ENCODE measurements at places on chromosomes 4 and X.

DNA sequence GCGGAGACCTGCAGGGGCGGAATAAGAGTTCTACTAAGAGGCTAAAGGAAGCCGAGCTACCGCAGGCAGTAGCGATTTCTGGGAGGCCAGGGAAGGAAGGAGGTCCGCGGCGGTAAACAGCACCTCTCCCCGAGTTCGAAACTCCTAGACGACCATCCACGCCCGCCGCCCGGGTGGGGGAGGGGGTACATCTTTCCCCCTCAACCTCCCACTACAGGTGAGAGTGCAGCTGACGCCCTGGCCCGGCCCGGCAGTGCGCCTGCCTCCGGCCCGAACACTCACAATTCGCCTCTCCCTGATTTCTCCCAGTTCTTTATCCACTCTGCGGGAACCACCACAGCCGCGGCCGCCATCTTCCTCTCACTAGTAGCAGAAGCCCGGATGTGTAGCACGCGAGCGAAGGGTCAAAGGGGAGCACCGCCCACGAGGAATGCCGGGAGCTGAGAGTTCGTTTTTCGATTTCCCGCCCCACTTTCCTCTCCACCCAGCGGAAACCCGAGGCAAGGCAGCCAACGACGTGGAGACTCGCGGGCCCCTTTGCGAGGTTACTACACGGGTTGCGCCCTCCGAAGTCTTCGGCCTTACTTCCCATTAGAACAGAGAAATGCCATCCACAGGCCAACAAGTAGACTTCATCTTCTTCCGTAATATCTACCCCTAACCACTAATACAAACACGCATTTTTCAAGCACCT, at the start of gene THOC2:
THOC2 (minus strand) TSS at position 383 of the 694 bp plus-strand sequence; CDS start at position 353, 30 bp downstream.
- H3K36me3 ChIP-seq: no peaks in the 10 kb centered on the region
- H3K4me1 ChIP-seq: peaks cover 5% of the 10 kb centered on the region
- H3K4me3 ChIP-seq: peak within 1 kb of the TSS; percentile 78
- H3K27ac ChIP-seq: 0 out of 2 replicates have a peak within 1 kb of the TSS, but pooled peaks have one; percentile 45
- DNase-seq: peak; percentile 72

DNA sequence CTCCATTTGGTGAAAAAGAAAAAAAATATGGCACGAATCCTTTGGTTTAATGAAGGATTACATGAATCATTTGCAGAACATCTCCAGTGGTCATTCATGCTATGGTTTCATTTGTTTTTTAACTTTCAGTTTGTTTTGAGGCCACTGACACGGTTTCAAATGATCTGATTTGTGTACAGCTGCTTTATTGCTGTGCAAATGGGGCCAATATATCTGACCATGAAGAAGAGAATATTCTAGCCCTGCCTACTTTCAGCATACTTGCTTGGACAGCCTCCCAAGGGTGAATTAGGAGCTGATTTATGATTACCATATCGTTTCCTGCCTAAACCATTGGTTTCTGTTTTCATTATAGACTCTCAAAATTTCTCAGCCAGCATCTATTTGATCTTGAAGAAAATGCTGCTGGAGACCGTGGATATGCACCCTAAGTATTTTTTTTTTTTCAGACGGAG, 30.7 kb downstream of the SPARCL1 start:
- no peak for DNase-seq
- H3K27ac ChIP-seq: no peak overlapping the region
- no peaks in the 10 kb centered on the region for H3K27me3 ChIP-seq

GRCh38 chr4:19748519-19749479, 502.9 kb upstream of the SLIT2 start:
- no peaks in the 10 kb centered on the region for H3K27me3 ChIP-seq
- no peak overlapping the region for H3K4me3 ChIP-seq
- DNase-seq: no peak
- H3K27ac ChIP-seq: no peak overlapping the region

DNA sequence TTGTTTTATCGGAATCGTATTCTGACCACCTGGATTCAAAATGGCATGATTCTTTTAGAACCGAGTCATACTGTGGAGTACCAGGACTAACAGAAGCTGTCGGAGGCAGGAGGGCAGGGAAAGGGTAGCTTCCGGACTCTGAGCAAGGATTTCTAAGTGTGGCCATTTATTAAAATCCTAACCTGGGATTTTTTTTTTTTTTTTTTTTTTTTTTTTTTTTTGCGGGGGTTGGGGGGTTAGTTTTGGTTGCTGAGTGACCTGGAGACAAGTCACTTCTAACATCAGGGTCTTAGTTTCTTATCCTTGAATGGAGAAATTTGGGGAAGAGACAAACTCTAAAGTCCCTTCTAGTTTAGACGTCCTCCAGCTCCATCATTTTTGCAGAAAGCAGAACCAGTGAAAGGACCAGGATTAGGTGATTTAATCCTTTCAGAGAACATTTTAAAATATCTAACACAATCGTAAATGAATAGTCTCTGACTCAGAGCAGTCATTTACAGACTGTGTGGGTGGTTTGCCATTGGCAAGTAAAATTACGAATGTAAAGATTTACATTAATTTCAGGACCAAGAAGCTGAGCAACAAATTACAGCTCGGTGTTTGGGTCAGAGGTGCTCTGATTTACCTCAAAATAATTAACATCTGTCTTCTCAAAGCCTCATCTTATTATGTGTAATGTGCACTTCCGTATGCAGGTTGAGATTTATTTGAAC, 7.3 kb downstream of the SLC25A5 start:
- no peak for DNase-seq
- H3K4me1 ChIP-seq: no peaks in the 10 kb centered on the region
- no peaks in the 10 kb centered on the region for H3K27me3 ChIP-seq

- peaks cover 7% of the 10 kb centered on the region for H3K4me1 ChIP-seq
- H3K36me3 ChIP-seq: no peaks in the 10 kb centered on the region
- H3K27me3 ChIP-seq: no peaks in the 10 kb centered on the region
- no peak for DNase-seq
- no peak overlapping the region for H3K4me3 ChIP-seq
- H3K27ac ChIP-seq: no peak overlapping the region
Observed at GRCh38 chr4:156732634-156733033, 239.0 kb downstream of the PDGFC start.

DNA sequence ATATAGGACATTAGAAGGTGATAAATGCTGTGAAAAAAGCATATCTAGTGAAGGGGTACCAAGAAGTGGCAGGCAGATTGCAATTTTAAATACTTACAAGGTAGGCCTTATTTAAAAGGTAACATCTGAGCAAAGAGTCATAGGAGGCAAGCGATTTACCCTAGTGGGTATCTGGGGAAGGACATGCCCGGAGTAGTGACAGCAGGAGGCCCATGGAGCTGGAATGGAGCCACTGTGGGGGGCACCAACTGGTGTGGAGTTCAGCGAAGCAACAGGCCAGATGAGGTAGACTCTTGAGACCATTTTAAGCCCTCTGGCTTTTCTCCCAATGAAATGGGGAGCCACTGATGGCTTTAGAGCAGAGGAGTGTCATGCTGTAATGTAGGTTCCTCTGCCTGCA, 37.3 kb downstream of the SEC24D start:
- H3K4me1 ChIP-seq: peaks cover 5% of the 10 kb centered on the region
- no peaks in the 10 kb centered on the region for H3K27me3 ChIP-seq
- no peak overlapping the region for H3K4me3 ChIP-seq
- no peak overlapping the region for H3K27ac ChIP-seq
- DNase-seq: peak; percentile 66

- peak; percentile 51 for DNase-seq
- H3K4me3 ChIP-seq: peak overlapping the region; percentile 65
- peaks cover 74% of the 10 kb centered on the region for H3K4me1 ChIP-seq
- H3K27me3 ChIP-seq: peaks cover 99% of the 10 kb centered on the region
Observed at GRCh38 chr4:110627977-110628662, 5.2 kb upstream of the PITX2 start.

DNA sequence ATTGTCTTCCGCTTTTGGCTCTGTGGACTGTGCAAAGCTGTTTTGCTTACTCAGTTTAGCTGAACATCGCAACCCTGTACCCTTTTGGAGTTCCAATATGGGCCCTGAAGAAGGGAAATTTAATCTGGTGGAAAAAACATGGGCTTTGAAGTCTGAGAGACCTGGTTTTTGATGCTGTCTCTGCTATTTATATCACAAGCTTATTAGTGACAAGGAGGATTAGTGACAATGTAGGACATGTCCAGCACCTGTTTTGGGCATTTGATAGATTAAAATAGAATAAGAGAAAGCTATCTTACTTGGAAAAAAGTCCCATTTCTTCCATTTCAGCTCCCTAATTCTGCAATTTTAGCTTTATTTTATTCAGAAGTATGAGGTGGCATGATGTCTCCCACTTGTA, 417.3 kb downstream of the SPRY1 start:
- DNase-seq: no peak
- no peaks in the 10 kb centered on the region for H3K4me1 ChIP-seq
- H3K27me3 ChIP-seq: no peaks in the 10 kb centered on the region
- no peak overlapping the region for H3K27ac ChIP-seq

DNA sequence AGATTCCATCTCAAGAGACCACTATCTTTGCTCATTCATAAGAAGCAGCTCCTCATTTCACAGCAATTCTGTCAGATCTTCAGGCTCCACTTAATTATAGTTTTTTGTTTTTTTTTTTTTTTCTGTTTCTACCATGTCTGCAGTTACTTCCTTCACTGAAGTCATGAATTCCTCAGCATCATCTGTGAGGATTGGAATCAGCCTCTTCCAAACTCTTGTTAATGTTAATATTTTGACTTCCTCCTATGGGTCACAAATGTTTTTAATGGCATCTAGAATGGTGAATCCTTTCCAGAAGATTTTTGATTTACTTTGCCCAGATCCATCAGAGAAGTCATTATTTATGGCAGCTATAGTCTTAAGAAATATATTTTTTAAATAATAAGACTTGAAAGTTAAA, 53.1 kb downstream of the BMP2K start:
- H3K36me3 ChIP-seq: no peaks in the 10 kb centered on the region
- no peaks in the 10 kb centered on the region for H3K4me1 ChIP-seq
- no peak for DNase-seq
- H3K27ac ChIP-seq: no peak overlapping the region

DNA sequence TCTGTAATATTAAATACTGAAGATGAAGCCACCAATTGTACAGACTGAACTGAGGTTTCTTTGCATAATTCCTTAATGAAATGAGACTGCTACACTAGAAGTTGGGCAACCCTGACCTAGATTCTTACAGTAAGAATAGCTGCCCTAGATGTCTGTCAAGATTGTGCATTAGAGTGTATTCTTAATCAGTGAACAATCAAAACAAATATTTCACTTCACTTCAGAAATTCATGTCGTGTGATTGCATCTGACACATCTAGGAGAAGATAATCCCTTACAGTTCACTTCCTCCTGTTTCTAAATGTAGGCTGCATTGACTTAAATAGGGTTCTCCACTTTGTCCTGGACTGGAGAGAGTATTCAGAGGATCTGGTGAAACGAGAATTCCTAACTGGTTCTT, 283.1 kb downstream of the HNRNPD start:
- H3K27me3 ChIP-seq: no peaks in the 10 kb centered on the region
- no peaks in the 10 kb centered on the region for H3K4me1 ChIP-seq

- no peaks in the 10 kb centered on the region for H3K27me3 ChIP-seq
- no peak overlapping the region for H3K27ac ChIP-seq
- H3K4me3 ChIP-seq: no peak overlapping the region
- DNase-seq: no peak
Observed at GRCh38 chr4:76447393-76447851, 12.4 kb downstream of the SHROOM3 start.

DNA sequence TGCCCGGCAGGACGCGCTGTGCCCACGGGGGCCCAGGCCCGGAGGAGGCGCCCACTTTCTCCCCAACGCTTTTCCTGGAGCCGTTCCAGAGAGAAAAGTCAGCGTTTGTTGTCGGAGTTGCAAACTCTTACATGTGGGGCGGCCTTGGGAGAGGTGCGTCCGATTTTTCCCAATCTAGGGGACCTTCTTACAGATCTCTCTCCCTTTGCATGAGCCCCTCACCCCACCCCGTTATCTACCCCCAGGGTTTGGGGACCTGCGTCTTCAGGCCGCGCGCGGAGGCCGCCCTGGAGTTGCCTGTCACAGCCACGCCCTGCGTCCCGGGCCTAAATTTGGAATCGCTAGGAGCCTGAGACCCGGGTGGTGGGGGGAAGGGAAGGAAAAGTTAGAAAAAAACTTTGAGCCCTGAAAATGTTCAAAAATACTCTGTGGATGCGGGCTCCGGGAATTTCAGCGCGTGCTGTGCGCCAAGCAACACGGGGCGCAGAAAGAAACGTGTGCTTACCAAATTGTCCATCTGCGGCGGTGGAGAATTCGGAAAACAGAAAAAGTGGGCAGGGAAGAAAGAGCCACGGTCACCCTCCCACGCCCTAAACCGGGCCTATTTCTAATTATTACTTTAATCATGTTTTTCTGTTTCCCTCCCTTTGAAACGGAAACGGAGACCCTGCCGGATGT, 587 bp downstream of the CD99 start:
- no peak overlapping the region for H3K27ac ChIP-seq
- peaks cover 16% of the 10 kb centered on the region for H3K4me1 ChIP-seq
- peak overlapping the region; percentile 87 for H3K4me3 ChIP-seq
- peaks cover 78% of the 10 kb centered on the region for H3K27me3 ChIP-seq
- DNase-seq: peak; percentile 39
- H3K36me3 ChIP-seq: no peaks in the 10 kb centered on the region

DNA sequence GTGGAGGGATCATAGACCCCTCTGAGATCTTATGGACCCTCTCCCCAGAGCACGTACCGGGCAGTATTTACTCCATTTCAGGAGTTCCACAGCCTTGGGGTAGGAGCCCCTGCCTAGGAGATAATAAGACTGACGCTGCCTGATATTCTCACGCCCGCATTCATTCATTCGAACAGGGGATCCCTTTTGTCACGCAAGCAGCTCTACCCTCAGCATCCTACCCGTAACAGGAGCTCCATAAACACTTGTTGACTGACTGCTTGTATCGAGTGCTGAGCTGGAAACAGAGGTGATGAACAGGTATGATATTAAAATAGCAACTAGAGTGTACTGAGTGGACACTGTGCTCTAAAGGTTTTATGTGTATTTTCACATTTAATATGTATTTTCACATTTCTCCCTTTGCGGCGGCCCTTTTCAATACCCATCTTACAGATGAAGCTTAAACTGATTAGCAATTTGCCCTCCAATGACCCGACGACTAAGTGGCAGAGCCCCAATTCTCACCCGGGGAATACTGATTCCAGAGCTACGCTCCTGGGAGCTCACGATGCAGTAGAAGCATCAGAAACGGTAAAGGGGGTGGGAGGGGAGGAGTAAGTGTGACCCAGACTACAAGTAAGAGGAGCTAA, 888 bp downstream of the RAB28 start:
- no peaks in the 10 kb centered on the region for H3K36me3 ChIP-seq
- no peaks in the 10 kb centered on the region for H3K27me3 ChIP-seq
- peaks cover 9% of the 10 kb centered on the region for H3K4me1 ChIP-seq
- peak; percentile 47 for DNase-seq
- H3K27ac ChIP-seq: peak overlapping the region; percentile 97

DNA sequence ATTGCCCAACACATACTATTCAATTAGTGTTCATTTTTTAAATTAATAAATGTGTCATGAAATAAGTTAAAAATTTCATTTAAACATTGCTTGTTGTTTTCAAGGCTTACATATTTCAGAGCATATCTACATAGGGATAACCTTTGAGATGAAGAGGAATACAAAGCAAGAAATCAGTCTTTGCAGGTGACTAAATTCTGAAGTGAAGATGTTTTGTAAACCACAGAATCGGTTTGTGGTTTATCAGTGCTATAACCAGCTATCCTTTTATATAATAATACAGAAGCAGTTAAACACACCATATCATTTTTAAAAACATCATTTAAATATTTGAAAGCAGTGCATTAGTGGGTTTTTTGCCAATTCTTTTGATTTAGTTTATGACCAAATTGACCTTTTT, 26.9 kb downstream of the FAM241A start:
- no peak overlapping the region for H3K27ac ChIP-seq
- DNase-seq: no peak
- H3K36me3 ChIP-seq: no peaks in the 10 kb centered on the region
- H3K27me3 ChIP-seq: no peaks in the 10 kb centered on the region
- no peak overlapping the region for H3K4me3 ChIP-seq

- H3K27ac ChIP-seq: no peak overlapping the region
- no peaks in the 10 kb centered on the region for H3K27me3 ChIP-seq
- DNase-seq: no peak
- no peak overlapping the region for H3K4me3 ChIP-seq
- no peaks in the 10 kb centered on the region for H3K36me3 ChIP-seq
Observed at GRCh38 chrX:46140272-46140671, 404.9 kb downstream of the ZNF674 start.

Data from GM23338 (cell line).